SJSA1 (cell line): ENCODE measurements at places on chromosomes 3 and 15. TPM values are rescaled to one million over a fixed set of nuclear protein-coding genes. Genes with fewer than 3 reads are reported as not detected.

DNA sequence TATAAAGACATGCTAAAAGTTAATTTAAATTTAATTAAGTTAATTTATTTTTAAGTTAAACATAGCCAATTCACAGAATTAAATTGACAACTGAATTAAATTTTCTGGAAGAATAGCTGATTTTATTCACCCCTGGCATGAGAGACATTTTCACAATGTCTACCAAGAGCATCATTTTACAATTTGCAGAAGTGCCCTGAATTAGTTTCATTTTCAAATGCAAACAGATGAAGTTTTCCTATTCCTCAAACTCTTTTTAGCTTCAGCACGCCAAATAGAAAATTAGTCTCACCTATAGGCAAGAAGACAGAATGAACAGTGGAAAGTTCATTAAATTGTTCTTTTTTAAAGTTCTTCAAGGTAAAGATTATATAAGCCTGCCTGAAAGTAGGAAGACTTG lies 259.3 kb downstream of the ZBBX start:
- no peak for DNase-seq
- H3K36me3 ChIP-seq, result no peaks in the 10 kb centered on the region
- H3K27me3 ChIP-seq, result no peaks in the 10 kb centered on the region
- no peak overlapping the region for H3K27ac ChIP-seq
- H3K4me1 ChIP-seq, result no peaks in the 10 kb centered on the region

The ACKR2 gene
- not detected in 2 replicates for total RNA-seq

- no peak overlapping the region for H3K4me3 ChIP-seq
- H3K4me1 ChIP-seq, result no peaks in the 10 kb centered on the region
- DNase-seq, result no peak
- H3K36me3 ChIP-seq, result no peaks in the 10 kb centered on the region
Observed at GRCh38 chr3:190988102-190988501, 125.6 kb upstream of the GMNC start.

- no peaks in the 10 kb centered on the region for H3K36me3 ChIP-seq
- H3K27ac ChIP-seq, result no peak overlapping the region
- DNase-seq, result no peak
- no peaks in the 10 kb centered on the region for H3K27me3 ChIP-seq
- H3K4me1 ChIP-seq, result peaks cover 23% of the 10 kb centered on the region
- H3K4me3 ChIP-seq, result no peak overlapping the region
Observed at GRCh38 chr15:82176542-82176941, 86.0 kb downstream of the EFL1 start.

- peaks cover 11% of the 10 kb centered on the region; the same call in 1 of the 2 replicates for H3K27me3 ChIP-seq
- no peak overlapping the region for H3K27ac ChIP-seq
- no peaks in the 10 kb centered on the region for H3K4me1 ChIP-seq
Observed at GRCh38 chr15:51758645-51759044, 7.2 kb downstream of the TMOD2 start.

The ZNF609 gene
- total RNA-seq, result 11.2 and 17.7 TPM in 2 replicates
